CD4-positive, alpha-beta T cell treated with Interleukin-15 for 1 hour (primary cell): ENCODE measurements at places on chromosomes 5 and 9.
A peak's percentile ranks its signal among the peaks of the same experiment; 100 is the strongest.

DNA sequence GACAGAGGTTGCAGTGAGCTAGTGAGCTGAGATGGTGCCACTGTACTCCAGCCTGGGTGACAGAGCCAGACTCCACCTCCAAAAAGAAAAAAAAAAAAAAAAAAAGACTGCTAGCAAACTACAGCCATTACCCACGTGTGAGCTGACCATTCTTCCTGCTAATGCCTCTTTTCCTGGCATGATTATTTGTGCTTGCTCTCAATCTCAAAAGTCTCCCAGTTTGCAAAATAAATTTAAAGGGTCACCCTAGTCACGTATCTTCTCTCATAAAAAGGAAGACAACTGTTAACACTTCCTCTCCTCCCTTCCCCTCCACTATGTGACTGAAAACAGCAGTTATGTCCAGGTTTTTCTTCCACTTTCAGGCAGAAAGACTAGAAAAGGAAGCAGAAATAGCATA, 37.2 kb downstream of the TRIM36 start:
- no peak for DNase-seq

DNA sequence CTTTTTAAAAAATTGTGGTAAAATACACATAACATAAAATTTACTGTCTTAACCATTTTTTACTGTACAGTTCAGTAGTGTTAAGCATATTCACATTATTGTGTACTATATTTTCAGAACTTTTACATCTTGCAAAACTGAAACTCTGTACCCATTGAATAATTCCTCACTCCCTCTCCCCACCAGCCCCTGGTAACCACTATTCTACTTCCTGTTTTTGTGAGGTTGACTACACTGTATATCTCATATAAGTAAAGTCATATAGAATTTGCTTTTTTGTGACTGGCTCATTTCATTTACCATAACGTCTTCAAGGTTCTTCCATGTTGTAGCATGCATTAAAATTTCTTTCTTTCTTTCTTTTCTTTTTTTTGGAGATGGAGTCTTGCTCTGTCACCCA, 87.0 kb downstream of the LNPEP start:
- no peak for DNase-seq

GRCh38 chr9:136546697-136547501, 1.1 kb upstream of the NOTCH1 start:
- DNase-seq: peak; percentile 52

DNA sequence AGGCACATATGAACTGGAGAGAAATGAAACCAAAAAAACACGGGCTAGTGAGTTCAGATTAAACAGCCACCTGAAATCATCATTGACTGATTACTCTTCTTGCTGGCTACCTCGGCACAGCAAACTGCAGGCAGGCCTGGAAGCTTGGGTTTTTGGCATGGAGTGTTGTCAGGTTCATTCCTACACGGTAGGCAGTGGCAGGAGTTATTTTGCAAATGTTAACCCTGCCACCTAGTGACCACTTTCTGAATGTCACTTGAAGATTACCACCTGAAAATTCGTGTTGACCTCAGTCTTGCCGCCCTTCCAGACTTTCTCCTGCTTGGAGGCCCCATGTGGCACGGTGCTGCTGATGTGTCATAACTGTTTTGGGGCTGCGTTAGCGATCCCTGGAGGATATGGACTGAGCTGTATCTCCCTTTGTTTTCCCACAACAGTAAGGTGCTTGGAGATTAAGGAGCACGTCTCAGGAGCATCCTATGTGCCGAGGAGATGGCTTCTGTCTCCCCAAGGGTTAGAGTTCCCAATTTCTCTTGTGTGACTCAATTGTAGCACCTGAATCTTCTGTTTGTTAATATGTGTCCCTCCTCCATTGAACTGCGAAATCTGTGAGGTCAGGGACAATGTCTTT, 12.7 kb upstream of the CD180 start:
- DNase-seq: peak; percentile 66

DNA sequence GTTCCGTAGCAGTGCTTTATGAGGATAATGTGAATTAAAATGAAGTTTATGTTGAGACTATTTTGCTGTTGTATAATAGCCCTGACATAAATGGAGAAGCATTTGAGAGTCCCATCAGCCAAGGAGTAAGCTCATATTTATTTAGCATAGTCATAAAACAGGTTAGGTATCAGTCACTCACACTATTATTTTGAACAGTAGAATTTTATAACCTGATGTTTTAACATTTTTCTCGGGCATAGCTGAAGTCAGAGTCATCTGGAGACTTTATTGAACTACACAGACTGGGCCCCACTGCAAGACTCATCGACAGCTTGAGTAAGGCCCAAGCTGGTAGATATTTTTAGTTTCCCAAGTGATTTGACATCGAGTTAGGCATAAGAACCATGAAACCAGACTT, 620.3 kb upstream of the WWC1 start:
- DNase-seq: no peak

GRCh38 chr5:34452170-34452828, 203.8 kb upstream of the RAI14 start:
- no peak for DNase-seq

- no peak for DNase-seq
Observed at GRCh38 chr5:102283102-102283797, 12.8 kb downstream of the SLCO4C1 start.

GRCh38 chr5:167317884-167318283, 973.6 kb upstream of the WWC1 start:
- DNase-seq: no peak

DNA sequence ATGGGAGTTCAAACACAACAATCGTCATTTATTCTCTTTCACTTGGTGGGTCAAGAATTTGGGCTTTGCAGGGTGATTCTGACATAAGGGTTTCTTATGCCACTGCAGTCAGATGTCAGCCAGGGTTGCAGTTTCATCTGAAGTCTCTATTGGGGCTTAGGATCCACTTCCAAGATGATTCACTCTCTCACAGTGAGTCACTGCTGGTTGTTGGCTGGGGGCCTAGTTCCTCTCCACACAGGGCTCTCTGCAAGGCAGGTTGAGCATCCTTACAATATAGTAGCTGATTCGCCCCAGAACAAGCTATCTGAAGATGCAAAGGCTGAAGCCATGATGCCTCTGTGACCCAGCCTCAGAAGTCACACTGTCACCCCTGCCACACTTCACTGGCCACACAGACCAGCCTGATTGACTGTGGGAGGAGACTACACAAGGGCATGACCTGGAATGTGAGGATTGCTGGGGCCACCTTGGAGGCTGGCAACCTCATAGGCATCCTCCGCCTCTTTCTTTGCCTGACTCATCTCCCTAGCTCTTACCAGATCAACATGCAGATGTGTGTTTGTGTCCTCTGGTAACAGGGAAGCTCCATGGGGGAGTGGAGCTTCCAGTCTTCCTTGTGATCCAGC, 4.5 kb upstream of the CARD19 start:
- DNase-seq: no peak

DNA sequence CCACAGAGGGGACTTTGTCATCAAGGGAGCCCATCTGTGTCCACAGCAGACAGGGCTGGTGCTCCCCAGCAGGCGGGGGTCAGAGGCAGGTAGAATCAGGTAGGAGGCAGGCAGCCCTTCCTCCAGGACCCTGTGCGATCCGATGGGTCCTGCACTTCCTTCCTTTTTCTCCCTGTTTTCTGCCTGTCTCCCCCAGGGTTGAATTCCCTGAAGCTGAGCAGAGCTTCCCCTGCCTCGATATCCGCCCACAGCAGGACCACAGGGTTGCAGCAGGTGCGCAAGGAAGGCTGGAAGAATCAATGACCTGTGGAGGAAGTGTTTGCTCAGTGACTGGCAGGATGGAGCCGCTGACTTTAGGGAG, 69.2 kb downstream of the MRPL36 start:
- no peak for DNase-seq

- DNase-seq: no peak
Observed at GRCh38 chr5:135225856-135226560, 173.0 kb downstream of the MACROH2A1 start.

DNA sequence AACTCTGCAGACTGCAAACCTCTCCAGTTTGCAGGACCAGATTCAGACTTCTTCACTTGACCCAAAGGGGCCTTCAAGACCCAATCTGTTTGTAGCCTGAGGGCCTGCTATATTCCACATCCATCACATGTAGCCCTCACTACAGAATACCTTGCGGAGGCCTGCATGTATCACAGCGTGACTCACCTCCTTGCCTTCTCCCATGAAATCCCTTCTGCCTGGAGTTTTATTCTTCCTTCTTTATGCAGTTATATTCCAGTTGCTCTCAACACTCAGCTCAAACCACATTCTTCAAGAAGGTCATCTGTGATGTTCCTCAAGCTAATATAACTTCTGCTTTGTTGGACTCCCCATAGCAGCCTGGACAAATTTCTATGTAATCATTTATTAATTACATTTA, 198.5 kb upstream of the PTGER4 start:
- DNase-seq: no peak

GRCh38 chr5:66875315-66875714, 279.1 kb downstream of the MAST4 start:
- no peak for DNase-seq

GRCh38 chr5:158988987-158989730, 110.6 kb downstream of the EBF1 start:
- DNase-seq: no peak

GRCh38 chr9:136499071-136499934, 16.5 kb upstream of the SEC16A start:
- no peak for DNase-seq

- DNase-seq: no peak
Observed at GRCh38 chr5:140224658-140225057, 49.7 kb downstream of the CYSTM1 start.

GRCh38 chr5:41649659-41650058, 139.3 kb upstream of the PLCXD3 start:
- DNase-seq: no peak

DNA sequence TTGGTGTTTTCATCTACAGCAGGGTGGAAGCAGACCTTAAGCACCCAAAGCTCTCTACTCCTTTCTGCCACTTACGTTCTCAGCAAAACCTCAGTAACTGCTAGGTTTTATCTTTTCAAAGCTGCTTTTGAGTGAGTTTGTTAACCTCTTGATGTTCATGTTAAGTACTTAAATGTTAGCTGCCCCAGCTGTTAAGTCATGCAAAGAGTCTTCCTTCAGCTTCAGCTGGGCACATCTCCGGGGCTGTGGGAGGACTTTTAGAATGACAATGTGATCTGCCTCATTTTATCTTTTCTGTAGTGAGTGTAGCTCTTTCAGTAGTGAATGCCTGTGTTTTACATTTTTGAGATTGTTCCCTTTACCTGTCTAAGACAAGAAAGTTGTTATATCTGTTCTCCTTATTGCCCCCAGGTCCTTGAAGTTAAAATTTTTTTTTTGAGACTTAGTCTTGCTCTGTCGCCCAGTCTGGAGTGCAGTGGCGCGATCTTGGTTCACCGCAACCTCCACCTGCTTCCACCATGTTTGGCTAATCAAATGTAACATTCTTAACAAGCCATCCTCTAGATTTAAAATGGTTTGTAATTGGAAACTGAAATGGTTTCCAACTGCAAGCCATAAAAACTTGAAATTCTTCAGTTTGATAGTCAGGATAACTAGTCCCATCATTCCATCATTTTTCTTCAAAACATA, 19.6 kb downstream of the KDM4C start:
- DNase-seq: no peak

DNA sequence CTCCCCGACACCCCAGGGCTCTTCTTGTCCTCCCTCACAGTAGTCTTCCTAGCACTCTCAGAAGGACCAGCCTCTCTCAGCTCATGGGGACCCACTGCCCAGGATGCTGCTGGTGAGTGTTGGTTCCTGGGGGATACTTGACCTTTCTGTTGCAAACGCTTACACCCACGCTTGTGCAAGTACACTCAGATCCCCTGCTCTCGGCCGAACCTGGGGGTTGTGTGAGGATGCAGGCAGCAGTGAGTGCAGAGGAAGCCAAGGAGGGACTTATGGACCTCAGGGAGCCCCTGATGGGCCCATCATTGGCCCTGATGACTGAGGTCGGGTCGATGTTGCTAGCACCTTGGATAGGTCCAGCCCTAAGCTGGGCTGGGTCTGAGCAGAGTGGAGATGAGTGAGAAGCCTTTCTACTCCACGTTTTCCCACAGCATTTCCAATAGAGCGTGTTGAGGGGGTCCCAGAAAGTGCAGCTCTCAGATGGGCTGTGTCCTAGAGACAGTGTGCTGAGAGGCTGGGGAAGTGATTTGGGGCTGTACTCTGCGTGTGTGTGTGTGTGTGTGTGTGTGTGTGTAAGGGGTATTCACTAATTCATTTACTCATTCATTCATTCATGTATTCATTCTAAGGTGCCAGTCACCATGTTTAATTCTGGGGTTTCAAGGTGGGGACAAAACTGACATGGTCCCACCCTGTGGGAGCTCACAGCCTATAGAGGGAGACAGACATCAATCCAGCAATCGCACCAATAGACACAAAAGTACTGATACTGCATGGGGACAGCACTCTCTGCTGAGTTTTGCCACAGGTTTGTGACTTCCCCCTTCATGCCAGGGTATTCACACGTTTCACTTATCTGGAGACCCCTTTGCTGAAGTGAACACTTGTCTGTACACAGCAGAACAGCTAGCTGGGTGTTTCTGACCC, 25.2 kb upstream of the PITX1 start:
- DNase-seq: peak; percentile 14

DNA sequence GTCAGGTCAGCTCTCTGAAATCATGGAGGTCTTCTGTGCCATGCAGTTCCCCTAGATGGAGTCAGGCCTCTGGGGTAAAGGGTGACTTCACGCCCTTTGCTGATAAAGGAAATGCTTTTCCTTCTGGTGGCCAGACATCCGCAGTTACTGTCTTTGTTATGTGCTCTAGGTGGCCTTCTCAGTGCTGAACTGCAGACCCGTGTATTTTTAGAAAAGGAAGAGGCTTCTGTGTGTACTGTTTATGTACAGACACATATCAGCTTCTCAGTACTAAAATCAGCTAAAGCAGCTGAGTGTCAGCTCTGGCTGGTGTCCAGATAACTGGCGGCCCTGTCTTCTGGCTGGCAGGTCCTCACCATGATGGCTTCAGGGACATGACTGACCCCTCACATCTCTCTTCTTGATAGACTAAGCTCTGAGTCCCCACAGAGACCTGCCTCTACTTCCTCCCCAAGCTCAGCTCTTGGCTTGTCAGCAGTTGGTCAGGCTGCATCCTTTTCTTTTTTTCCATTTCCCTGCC, 75.3 kb downstream of the ARHGAP26 start:
- DNase-seq: no peak

- no peak for DNase-seq
Observed at GRCh38 chr9:99199938-99200539, 21.7 kb downstream of the ALG2 start.

GRCh38 chr9:110994771-110995241, 43.5 kb downstream of the LPAR1 start:
- DNase-seq: no peak

- DNase-seq: no peak
Observed at GRCh38 chr9:96078897-96079490, 203.5 kb downstream of the ERCC6L2 start.

- no peak for DNase-seq
Observed at GRCh38 chr5:158117467-158118160, 258.7 kb upstream of the CLINT1 start.

DNA sequence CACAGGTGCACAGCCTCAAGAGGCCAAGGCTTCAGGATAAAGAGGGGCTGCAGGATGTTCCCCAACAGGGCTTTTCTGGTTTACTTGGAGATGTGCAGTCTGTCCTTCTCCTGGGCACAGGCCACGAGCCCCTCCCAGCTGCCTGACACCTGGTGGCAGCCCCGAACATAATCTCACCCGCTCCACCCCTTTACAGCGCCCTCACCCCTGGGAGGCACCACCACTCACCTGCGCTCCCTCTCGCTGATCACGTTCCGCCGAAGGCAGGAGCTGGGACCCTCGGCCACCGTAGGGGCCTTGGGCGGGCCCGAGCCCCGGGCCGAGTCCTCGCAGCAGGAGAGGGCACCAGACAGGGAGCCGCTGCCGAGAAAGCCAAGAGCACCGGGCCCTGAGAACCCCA, 514 bp downstream of the SOHLH1 start:
- DNase-seq: no peak

GRCh38 chr9:37300620-37301019, 121.9 kb upstream of the GRHPR start:
- no peak for DNase-seq
